ENCODE measurements at places on chromosomes 3 and 15. TPM values are rescaled to one million over a fixed set of nuclear protein-coding genes. Genes with fewer than 3 reads are reported as not detected.

DNA sequence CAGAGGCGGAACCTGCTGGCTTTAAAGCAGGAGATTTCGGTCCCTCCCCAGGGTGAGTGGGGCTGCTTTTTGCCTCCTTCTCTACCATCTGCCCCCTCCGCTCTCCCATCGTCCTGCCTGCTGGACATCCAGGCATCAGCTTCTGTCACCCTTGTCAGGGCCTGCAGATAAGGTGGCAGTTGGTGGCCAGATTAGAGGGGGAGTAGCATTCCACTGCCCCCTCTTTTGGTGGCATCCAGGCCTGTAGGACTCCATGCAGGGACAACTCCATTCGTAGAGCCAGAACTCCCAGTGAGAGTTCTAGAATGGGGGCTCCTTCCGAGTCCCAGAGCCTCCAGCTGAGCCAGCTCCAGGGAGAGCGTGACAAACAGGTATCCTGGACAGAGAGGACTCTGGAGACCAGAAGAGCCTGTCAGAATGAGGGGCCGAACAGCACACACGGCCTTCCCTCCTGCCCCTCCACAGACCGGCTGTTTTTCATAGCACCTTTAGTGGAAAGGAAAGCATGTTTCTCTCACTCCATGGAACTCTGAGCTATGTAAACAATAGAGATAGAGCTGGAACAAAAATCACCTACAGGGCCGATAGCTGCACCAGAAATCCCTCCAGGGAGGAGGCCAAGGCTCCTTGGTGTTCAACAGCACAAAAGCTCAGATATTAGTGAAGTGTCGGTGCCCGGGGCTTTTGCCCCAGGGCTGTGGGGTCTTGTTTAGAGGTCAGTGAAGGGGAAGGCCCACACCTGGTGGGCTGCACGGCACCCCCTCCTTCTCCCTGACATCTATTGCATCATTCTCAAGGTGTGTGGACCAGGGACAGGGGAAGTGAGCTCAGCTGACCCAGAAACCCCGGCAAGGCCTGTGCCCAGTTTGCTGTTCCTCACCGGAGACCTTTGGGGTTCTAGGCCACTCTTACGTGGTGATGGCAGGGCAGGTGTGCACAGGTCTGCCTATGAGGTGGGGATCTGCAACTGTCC lies 34.2 kb downstream of the MAGEF1 start:
- no peaks in the 10 kb centered on the region for H3K4me1 ChIP-seq
- H3K27ac ChIP-seq = no peak overlapping the region
- no peak for DNase-seq
- no peaks in the 10 kb centered on the region for H3K36me3 ChIP-seq
- H3K27me3 ChIP-seq = peaks cover 15% of the 10 kb centered on the region

DNA sequence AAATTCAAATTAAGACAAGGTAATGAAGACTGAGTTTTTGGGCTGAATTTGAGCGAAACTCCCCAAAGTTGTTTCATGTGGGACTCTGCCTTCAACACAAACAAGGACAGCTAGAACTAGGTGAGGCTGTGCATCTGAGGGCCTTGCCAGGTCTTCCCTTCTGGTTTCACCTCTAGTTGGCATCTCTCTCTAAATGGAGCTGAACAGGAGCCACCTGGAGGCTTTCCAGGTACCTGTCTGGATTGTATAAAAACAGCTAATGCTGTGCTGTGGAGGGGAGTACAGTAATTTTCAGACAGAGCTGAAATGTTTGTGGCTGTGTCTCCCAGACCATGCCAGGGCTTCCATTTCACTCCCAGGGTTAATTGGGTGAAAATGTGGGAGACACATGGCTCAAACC lies 27.1 kb downstream of the TRIM71 start:
- no peak overlapping the region for H3K27ac ChIP-seq
- H3K4me1 ChIP-seq = peaks cover 15% of the 10 kb centered on the region
- no peak overlapping the region for H3K4me3 ChIP-seq
- no peaks in the 10 kb centered on the region for H3K36me3 ChIP-seq
- no peak for DNase-seq

- H3K36me3 ChIP-seq = no peaks in the 10 kb centered on the region
- H3K27ac ChIP-seq = no peak overlapping the region
- no peaks in the 10 kb centered on the region for H3K27me3 ChIP-seq
- no peak for DNase-seq
Observed at GRCh38 chr15:29346998-29347397, 77.4 kb upstream of the NSMCE3 start.

DNA sequence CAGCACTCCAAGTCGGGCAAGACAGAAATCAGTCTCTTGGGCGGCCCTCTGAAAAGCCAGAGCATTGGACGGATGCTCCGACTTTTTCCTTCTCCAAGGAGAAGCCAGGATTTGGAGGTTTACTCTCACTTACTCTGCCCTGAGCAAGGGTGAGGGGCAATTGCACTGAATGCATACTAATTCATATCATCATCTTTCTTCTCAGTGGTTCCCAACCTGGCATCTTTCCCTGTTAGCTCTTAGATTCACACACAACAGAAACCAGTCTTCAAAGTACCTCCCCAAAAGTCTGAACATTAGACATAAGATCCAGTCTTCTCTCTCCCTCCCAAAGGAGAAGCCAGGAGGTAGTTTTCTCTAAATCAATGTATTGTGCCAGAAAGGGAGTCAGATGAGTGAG lies 219.2 kb downstream of the GREM1 start:
- no peaks in the 10 kb centered on the region for H3K4me1 ChIP-seq
- H3K27ac ChIP-seq = no peak overlapping the region
- H3K4me3 ChIP-seq = no peak overlapping the region
- H3K27me3 ChIP-seq = peaks cover 28% of the 10 kb centered on the region
- H3K36me3 ChIP-seq = no peaks in the 10 kb centered on the region

DNA sequence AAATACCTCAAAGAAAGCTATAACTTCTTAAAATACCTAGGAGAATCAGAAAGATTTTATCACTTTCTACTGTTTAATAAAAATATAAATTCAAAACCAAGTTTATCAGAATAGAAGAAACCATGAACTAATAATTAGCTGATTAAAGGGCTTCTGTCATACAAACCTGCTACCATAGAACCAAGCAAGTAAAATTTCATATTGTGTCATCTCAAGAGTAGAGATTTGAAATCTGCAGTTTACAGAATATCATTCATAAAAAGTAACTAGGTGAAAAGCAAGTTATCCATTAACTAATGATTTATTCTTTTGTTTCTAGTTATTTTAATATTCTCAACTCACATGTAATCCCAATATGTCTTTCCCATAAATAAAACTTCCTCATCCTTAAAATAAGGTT lies 36.8 kb upstream of the XXYLT1 start:
- DNase-seq = no peak
- no peak overlapping the region for H3K4me3 ChIP-seq
- H3K36me3 ChIP-seq = peaks cover 18% of the 10 kb centered on the region

The FGD5 gene
- 0.17 TPM for total RNA-seq

GRCh38 chr3:129485721-129486663 lies 42.4 kb upstream of the RHO start:
- H3K4me1 ChIP-seq = peaks cover 12% of the 10 kb centered on the region
- no peak overlapping the region for H3K4me3 ChIP-seq
- H3K36me3 ChIP-seq = peaks cover 7% of the 10 kb centered on the region
- no peaks in the 10 kb centered on the region for H3K27me3 ChIP-seq
- no peak overlapping the region for H3K27ac ChIP-seq

DNA sequence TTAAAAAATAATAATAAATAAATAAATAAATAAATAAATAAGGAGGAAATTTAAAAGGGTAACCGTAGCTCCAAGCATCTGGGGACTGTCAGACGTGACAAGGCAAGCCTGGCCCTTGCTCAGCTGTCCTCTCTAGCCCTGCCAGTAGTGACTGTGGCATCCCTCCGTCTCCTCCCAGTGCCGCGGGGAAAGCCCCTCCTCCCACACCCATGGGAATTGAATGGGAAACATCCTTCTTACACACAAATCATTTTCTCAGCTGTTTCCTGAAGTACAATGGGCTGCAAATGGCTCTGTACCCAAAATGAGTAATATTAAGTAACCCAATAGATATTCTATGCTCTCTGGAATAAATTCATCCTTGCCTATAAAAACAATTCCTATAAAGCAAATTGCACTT lies 101.6 kb upstream of the RAD18 start:
- no peak for DNase-seq
- H3K27ac ChIP-seq = no peak overlapping the region
- no peaks in the 10 kb centered on the region for H3K27me3 ChIP-seq
- no peaks in the 10 kb centered on the region for H3K4me1 ChIP-seq

The TTLL13 gene
- total RNA-seq = 0.45 TPM

The ERICH6 gene
- 0.50 TPM for total RNA-seq

GRCh38 chr3:72903004-72903403 lies 15.2 kb downstream of the GXYLT2 start:
- H3K36me3 ChIP-seq = no peaks in the 10 kb centered on the region
- no peak for DNase-seq
- H3K27ac ChIP-seq = no peak overlapping the region
- H3K4me3 ChIP-seq = no peak overlapping the region
- no peaks in the 10 kb centered on the region for H3K4me1 ChIP-seq

The FETUB gene
- total RNA-seq = not detected

The PTH1R gene
- not detected for total RNA-seq

DNA sequence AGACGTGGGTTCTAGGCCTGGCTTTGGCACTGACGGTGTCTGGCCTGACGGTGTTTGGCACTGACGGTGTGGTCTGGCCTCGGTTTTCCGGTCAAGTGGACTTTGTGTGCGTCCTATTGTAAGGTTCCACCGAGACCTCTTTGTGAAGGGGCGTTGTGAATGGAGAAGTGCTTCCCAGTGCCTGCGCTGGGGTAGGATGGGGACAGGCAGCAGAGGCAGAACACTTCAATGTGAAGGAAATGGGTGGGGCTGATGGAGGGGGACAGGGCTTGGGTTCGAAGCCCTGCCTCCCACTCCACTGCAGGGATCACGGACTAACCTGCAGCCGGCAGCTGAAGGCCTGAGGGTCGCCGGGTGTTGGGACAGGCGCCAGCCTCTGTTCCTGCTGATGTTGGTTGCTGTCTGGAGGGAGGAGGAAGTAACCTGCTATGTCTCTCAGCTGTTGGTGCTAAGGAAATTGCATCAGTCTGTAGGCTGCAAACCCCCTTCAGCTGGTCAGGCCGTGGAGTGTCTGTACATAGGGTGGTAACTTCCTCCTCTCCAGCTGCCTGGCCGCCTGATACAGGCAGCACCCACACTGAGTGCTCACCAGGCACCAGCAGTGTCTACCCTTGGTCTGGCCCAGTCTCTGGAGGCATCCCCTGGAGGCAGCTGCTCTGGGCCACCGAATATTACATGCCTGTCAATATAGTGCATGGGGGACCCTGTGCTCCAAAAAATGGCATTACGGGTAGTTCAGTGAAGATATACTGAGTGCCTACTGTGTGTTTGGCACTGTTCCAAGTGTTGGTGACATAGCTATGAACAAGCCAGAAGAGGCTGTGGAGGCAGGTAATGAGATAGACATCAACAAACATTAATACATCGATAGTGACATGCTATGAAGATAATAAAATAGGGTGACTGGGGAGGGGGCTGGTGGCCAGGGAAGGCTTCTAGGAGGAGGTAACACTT lies 1.1 kb downstream of the TM6SF1 start:
- H3K27me3 ChIP-seq = peaks cover 23% of the 10 kb centered on the region
- peak overlapping the region; percentile 85 for H3K27ac ChIP-seq
- H3K4me1 ChIP-seq = peaks cover 30% of the 10 kb centered on the region
- DNase-seq = peak; percentile 38

DNA sequence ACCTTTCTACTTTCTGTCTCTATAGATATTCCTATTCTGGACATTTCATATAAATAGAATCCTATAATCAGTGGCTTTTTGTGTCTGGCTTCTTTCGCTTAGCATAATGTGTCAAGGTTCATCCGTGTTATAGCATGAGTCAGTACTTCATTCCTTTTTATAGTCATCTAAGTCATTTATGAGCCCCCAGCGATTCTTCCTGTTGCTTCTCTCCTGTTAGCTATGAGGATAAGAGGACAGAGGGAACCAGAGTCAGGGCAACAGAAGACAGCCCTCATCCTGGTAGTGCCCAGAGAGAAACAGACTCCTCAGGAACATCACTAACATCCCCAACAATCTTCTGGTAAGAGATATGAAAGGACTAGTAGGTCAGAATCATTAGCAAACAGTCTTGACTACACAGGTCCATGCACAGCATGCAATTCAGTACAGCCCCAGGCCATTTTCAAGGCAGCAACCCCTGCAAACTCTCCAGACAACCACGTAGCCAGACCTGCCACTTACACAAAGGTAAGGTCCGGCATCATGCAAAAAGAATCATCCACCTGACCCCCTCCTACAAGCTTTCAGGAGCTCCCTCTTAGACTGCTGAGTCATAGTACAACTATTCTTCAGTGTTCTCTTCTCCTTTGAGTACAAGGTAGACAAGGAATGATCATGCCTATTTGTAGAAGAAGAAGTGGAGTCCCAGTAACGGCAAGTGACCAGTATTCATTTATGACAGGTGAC lies 91.5 kb downstream of the MYLK start:
- no peaks in the 10 kb centered on the region for H3K4me1 ChIP-seq
- peaks cover 11% of the 10 kb centered on the region for H3K27me3 ChIP-seq
- no peak for DNase-seq
- no peak overlapping the region for H3K4me3 ChIP-seq
- no peak overlapping the region for H3K27ac ChIP-seq

DNA sequence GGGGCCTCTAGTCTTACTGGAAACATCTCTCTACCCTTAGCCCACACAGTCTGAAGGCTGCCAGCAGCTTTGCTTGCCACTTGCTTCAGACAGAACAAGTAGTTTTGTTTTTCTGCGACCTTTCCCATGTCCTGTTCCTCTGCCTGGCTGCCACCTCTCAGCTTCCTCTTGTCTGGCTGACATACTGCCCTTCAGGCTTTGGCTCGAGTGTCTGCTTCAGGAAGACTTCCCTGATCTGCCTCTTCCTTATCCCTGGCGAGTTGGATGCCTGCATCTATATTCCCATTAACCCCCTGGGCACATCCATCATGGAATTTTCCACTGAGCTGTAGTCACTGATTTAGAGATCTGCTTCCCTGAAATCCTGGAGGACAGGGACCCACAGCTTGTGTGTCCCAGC lies 25.1 kb upstream of the CPNE9 start:
- H3K4me3 ChIP-seq = no peak overlapping the region
- H3K27me3 ChIP-seq = no peaks in the 10 kb centered on the region
- DNase-seq = no peak
- peaks cover 38% of the 10 kb centered on the region for H3K36me3 ChIP-seq

The P2RY1 gene
- total RNA-seq = 0.19 TPM

DNA sequence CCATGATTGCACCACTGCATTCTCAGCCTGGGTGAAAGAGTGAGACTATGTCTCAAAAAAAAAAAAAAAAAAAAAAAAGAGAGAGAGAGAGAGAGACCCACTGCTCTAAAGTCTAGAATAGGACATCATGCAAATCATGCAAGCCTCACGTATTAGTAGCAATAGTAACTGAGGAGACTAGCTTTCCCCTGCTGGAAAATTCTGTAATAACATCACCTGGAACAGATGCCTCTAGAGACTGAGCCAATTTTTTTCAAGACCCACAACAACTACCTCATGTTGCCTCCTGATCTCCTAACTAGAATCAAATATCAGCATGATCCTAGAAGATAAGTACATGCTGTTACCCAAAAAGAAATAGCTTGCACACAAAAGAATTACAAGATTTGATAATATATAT lies 461.9 kb downstream of the AGBL1 start:
- no peak overlapping the region for H3K4me3 ChIP-seq
- H3K27me3 ChIP-seq = no peaks in the 10 kb centered on the region
- H3K36me3 ChIP-seq = no peaks in the 10 kb centered on the region
- H3K27ac ChIP-seq = no peak overlapping the region
- DNase-seq = no peak

Data from activated CD4-positive, alpha-beta T cell treated with anti-CD3 and anti-CD28 coated beads, Interleukin-2, amount 10 ng/mL, durations not matched to agents 7 days and 5 days (primary cell).